ENCODE measurements at places on chromosomes 3 and 15.
A peak's percentile ranks its signal among the peaks of the same experiment; 100 is the strongest.

- no peak for DNase-seq
These were observed 707.9 kb downstream of the ZNF385D start for GRCh38 chr3:21043139-21043538.

DNA sequence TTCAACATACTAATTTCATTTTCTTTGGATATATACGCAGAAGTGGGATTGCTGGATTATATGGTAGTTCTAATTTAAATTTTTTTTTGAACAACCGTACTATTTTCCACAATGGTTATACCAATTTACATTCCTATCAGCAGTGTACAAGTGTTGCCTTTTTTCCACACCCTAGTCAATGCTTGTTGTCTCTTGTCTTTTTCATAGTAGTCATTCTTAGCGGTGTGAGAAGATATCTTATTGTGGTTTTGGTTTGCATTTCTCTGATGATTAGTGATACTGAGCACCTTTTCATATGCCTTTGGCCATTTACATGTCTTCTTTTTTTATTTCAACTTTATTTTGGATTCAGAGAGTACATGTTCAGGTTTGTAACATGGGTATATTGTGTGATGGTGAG lies 153.1 kb downstream of the IL5RA start:
- DNase-seq, result no peak

DNA sequence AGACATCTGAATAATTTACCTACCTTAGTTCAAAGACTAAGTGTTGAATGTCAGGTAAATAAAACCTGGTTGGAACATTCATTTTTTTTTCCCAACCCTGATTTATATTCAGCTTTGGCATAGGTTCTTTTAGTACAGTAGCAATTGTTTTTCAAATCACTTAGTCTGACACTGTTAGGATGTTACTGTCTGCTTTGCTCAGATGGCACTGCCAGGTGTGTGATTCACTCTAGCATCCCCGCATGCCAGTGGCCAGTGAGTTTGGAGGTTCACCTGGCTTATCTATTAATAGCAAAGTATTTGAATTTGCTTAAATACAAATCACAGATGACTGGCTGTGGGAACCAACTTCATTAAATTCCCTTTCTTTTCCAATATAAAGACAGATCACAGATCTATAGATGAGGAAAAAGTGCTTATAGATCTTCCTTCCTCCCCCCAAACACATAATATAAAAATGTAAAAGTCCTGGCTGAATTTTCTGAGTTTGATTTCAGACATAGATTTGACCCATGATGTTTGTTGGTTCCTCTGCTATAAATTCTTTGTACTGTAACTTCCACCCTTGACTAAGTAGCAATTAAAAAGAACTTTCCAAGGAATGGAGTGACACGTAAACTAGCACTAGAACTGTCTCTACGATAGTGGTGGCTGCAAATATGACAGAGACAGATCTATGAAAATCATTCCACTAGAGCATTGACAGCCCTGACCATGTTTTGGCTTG lies 3.9 kb downstream of the THBS1 start:
- no peak for DNase-seq

- no peak for DNase-seq
These were observed 20.5 kb upstream of the EIF3J start for GRCh38 chr15:44516436-44516835.

GRCh38 chr3:122857019-122857418 lies 62.1 kb downstream of the SLC49A4 start:
- no peak for DNase-seq

- peak; percentile 54 for DNase-seq
These were observed 285.1 kb downstream of the LPP start for GRCh38 chr3:188439080-188439479.

DNA sequence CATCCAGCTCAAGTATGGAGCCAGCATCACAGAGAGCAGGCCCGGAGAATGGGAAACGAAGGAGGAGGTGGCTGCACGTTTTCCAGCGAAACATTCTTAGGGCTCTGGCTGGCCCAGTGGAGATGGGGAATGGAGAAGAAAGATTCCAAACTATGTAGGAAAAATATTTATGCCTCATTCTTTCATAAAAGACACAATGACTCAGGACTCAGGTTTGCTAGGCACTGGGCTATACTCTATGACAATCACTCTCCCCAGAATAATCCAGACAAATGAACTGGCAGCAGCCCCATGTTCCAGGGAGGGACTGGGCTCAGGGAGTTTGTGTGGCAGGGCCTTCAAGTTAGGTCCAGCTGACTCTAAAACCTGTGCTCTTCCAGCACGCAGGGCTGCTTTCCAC lies 110.8 kb upstream of the RAD18 start:
- no peak for DNase-seq

GRCh38 chr15:31342381-31342780 lies 15.7 kb downstream of the KLF13 start:
- DNase-seq, result no peak

DNA sequence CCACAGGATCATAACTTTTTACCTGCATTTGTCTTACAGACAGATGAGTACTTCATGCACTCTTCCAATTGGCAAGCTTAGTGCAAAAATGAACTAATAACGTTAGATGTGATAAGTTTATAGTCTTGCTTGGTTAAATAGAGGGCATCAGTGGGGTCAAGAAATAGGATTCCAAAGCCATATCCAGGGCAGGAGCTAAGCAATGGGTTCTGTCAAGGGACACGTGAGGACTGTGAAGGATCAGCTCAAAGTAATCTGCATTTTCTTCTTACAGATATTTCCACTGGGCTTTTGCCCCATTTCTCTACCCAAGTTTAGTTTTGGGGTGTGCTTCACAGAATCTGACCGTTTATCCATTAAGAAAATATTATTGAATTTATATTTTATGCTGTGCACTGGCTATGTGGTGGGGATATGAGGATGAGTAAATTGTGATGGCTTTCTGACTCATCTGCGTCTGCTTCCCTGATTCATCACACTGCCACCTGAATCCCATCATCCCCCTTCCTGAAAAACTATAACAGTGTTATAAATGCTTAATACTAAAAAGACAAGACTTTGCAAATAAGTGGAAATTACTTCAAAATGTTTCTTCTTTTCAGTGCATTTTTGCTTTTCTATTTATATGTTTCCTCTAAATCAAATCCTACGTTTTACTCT lies 17.5 kb downstream of the PPP2R3A start:
- no peak for DNase-seq

DNA sequence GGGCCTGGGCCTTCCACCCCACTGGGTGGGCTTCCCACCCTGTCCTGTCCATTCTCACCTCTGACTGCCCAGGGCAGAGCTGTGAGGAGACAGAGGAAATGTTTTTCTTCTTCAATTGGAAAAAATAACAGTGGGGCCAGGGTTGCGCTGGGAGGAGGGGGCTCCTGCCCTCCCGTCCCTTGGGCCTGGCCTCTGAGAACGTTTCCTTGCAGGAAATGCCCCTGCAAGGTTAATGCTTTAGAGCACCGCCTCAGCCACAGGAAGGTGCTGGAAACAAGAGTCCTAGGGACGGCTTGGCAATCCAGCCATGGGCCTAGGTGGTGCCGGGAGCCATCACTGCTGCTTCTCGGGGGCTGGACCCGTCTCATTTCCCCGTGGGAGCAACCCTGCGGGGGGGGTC lies 3.8 kb upstream of the PLXND1 start:
- no peak for DNase-seq

DNA sequence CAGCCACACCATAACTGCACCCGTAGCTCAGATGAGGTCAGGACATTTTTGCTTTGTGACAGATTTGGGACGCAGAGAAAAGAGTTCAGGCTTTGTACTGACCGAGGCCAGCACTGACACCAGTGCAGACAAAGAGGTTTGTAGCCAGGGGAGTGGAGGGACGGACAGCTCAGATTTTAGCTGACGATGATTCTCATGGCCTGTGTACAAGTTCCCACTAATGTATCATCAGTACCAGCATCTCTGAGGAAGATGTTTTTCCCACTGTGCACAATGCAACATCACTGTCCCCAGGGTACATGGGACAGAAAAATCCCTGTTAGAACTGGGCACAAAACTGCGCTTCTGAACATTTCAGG lies 112.7 kb downstream of the SLCO3A1 start:
- DNase-seq, result no peak

- DNase-seq, result no peak
These were observed 18.8 kb downstream of the AMOTL2 start for GRCh38 chr3:134355416-134355815.

DNA sequence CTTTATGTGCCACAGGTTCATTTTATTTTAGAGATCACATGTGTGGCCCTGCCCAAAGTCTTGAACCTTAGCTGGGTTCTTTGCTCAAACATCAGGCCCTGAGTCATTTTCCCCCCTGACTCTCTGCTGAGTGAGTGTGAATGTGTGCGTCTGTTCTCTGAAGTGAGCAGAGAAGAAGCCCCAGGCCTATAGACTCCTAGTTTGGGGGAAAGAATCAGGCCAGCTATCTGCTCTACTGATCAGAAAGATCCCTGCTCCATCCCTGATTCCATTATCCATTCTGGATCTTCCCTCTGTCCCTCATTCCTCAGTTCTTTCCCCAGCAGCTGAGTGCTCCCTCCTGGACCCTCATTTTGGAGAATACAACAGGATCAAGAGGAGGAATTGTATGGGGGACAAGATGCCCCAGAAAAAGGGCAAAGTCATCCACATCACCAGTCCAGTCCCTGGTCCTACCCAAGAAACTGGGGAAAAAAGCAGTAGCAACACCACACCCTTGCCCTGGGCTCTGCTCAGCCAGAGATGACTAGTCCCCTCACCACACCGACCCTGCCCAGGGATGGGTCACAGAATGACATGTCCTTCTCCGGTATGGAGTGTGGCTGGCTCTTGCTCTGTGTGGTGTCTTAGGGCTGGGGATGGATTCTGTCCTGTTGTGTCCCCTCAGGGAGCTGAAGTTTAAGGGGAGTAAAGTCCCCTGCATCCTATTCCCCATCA lies 3.2 kb downstream of the DUOX1 start:
- no peak for DNase-seq

GRCh38 chr15:58546066-58546591 lies 114.3 kb downstream of the LIPC start:
- DNase-seq, result no peak

GRCh38 chr3:95813244-95813643 lies 1001.1 kb upstream of the EPHA6 start:
- DNase-seq, result no peak

- DNase-seq, result peak; percentile 52
These were observed 683 bp downstream of the UBE2Q2 start for GRCh38 chr15:75843678-75844581.

GRCh38 chr3:46380471-46381221 lies 9.9 kb downstream of the CCR5 start:
- no peak for DNase-seq

GRCh38 chr15:65223996-65224395 lies 12.7 kb upstream of the CILP start:
- no peak for DNase-seq

DNA sequence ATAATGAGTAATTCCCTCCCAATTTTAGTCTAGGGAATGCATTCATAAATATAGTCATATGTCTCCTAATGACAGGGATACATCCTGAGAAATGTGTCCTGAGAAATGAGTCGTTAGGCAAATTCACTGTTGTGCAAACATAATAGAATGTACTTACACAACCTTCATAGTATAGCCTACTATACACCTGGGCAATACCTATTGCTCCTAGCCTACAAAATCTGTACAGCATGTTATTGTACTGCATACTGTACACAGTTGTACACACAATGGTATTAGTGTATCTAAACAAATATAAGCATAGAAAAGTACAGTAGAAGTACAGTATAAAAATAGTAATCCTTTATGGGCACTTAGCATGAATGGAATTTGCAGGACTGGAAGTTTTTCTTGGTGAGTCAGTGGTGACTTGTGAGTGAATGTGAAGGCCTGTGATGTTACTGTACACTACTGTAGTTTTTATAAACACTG lies 6.6 kb downstream of the DTWD1 start:
- DNase-seq, result no peak

GRCh38 chr3:100333051-100333450 lies 1.5 kb upstream of the NIT2 start:
- no peak for DNase-seq

GRCh38 chr3:44509393-44509921 lies 32.0 kb upstream of the ZNF445 start:
- DNase-seq, result no peak

DNA sequence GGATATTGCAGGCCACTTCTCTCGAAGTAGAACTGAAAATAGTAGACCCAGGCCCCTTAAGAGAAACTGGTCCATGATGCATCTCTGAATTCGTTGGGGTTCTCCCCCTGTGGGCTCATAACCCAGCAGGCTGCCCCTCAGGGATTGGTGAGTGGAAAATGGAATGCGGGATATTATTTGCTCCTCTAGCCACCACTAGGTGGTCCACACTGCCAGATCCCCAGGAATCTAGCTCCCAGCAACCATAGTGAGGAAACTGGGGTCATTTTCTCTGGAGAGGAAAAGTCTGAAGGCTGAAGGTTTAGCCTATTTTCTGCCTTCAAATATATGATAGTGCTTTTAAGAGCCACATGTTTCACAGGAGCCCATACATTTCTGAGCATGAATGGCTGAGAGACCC lies 6.7 kb downstream of the CX3CR1 start:
- no peak for DNase-seq

GRCh38 chr3:13885704-13886010 lies 5.8 kb upstream of the WNT7A start:
- no peak for DNase-seq

DNA sequence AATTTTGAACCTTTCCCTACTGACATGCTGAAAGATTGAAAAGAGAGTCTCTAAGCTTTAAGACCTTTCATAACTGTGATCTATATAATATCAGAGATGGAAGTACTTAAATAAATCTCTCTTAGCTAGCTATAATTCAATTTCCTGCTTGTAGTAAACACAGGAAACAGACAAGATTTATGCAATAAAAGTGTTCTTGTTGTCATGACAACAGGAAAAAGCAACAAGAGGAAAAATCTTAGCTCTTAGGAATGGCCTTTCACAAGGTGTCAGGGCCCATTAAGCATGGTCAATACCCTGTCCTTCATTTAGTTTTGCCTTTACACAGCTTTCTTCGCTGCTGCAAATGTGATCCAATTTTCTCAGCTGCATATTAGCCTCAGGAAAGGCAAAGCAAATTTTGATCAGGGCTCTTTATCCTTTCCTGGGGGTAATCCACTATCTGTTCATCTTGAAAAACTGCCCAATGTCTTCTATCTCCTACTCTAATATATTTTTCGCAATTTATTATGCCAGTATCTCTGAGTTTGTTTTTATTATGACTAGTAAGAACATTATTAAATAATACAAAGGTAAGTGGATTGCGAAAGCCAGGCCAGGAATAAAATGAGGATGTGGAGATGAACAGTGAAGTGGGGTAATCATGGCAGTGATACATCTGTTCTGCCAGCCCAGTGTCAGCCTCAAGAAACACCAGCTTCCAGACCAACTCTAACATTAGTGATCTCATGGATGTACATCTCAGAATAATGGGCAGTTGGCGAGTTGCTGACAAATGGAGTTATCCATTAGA lies 28.7 kb downstream of the SIDT1 start:
- peak; percentile 3 for DNase-seq

Measured in CD4-positive, alpha-beta T cell treated with Interleukin-6 at 100 ng/mL for 8 hours (primary cell).